WTC11 (cell line): ENCODE measurements at places on chromosomes 11 and 22.

- DNase-seq: no peak
Observed at GRCh38 chr22:46387748-46388147, 52.2 kb downstream of the TRMU start.

DNA sequence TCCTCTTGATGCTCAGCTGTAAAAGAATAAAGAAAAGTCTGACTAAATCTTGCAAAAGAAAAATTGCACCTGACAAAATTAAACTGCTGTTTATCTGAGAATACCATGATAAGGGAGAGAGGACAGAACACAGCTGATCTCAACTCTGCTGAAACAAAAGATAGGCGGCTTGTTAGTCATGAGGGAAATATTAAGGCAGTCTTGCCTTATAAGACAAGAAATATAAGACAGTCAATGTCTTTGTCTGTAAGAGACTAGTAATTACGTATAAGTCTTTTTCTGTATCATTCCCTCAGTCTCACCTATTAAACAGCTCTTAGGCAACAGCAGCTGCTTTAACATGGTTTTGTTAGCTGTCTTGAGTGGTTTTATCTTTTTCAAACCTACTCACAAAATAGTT is 296.6 kb downstream of the LUZP2 start:
- DNase-seq: no peak

DNA sequence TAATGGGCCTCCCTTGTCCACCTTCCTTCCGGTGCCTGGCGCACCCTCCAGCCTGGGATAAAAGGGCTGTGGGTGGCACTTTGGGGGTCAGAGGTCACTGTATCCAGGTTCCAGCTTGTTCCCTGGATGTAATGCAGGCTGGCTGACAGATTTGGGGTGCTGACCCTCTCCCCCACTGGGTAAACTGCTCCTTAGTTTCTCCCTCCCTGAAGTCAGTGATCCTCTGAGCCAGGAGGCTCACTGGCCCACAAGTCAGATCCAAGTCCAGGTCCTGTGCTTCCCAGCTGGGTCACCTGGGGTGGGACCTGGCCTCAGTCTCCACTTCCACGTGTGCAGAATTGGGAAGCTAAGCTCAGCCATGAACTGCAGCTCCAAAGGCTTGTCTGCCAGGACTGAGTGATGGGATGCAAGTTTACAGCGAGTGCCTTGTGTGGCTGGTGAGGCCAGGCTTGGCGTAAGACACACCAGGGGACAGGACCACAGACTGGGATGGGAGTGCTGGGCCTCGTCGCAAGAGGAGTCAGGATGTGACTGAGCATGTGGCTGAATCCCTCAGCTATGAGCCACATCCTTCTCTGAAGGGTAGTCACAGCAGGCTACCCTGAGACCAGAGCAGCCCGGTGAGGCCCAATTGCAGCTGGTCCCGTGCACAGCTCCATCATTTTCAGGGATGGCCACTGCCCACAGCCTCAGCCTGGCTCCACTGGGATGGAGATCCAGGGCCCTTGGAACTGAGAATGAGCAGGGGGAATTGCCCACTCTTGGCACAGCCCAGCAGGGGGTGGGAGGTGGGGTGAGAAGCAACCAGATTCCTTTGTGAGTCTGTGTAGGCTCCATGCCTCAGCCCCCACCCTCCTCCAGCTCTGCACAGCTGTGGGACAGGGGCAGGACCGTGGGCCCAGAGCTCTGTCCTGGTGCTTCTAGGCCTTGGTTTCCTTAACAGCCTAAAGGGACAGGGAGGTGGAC is 7.2 kb downstream of the SHISA8 start:
- no peak for DNase-seq

DNA sequence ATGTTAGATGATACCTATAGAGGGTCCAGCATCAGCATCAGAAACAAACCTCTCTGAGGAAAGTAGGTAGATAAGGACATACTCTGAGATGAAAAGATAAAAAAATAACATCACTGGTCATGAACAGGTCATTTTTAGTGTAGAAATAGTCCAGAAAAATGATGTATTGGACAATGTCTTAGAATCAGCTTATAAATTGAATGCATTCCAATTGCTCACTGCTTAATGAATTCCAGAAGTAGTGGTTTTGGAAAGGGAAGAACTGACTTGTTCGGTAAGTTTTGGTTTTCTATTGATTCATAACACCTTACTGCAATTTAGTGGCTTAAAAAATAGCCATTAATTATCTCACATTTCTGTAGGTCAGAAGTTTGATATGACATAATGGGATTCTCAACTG is 929.5 kb upstream of the CCDC90B start:
- no peak for DNase-seq
